Body of pancreas (tissue), 4 donors: ENCODE measurements at places on chromosomes 3 and 15. TPM values are rescaled to one million over a fixed set of nuclear protein-coding genes. Genes with fewer than 3 reads are reported as not detected.

The CPNE4 gene
- not detected for total RNA-seq

The CATSPER2 gene
- total RNA-seq = 16.2 TPM

The SERPINI2 gene
- 221 TPM for total RNA-seq

The TMEM158 gene
- total RNA-seq = 6.9 TPM

The LTK gene
- total RNA-seq = not detected

DNA sequence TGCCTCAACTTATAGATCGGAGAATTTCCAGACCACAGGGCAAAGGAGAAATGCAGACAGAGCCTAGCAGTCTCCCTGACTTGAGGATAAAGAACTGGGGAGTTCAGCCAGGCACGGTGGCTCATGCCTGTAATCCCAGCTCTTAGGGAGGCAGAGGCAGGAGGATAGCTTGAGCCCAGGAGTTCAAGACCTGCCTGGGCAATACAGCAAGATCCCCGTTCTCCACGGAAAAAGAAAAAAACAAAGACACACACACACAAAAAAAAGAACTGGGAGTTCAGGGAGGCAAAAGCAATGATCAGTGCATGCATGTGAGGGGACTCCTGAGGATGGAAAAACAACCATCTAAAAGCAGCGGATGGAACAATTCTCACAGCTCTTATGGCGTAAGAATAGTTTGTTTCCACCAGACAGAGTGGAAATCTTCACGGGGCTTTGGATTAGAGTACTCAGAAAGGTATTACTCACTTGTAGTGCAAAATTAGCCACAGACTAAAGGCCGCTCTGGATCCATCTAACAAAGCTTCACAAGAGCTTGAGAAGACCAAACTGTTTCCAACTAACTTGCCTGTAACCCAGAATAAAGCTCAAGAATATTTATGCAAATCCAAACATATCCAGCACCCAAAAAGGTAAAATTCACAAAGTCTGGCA lies 16.3 kb downstream of the SEC11A start:
- no peaks in the 10 kb centered on the region for H3K36me3 ChIP-seq
- no peak overlapping the region for H3K27ac ChIP-seq
- no peak overlapping the region for H3K4me3 ChIP-seq
- DNase-seq = no peak
- no peaks in the 10 kb centered on the region for H3K27me3 ChIP-seq

DNA sequence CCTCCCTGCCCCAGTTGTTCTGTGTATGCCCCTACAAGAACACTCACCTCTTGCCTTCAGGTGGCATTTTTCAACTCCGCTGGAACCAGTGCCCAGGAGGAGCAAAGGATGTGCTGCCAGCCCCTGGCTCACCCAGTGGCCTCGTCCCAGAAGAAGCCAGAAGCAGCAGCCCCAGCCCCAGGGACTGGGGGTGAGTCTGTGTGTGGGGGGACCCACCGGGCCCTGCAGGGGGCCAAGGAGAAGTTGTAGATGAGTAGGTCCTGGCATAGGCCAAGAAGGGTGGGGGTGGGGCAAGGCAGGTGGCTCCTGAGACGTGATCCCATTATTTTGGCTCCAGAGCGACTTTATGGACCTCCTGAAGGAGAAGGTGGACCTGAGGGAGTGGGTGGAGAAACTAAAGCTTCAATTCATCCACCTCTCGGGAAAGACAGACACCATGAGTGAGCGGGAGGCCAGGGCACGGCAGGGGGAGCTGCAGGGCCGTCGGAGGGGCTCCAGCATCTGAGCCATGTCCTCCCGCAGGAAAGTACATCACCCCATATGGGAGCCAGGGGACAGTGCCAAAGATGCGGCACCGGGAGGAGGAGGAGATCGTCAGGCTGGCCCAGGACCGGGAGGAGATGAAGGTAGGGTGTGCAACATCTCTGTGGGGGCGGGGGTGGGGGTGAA lies 29.3 kb downstream of the NGRN start:
- DNase-seq = peak; percentile 58
- H3K27ac ChIP-seq = peak overlapping the region; percentile 90
- no peaks in the 10 kb centered on the region for H3K36me3 ChIP-seq
- peaks cover 39% of the 10 kb centered on the region for H3K4me1 ChIP-seq

- no peaks in the 10 kb centered on the region for H3K36me3 ChIP-seq
- no peak overlapping the region for H3K27ac ChIP-seq
- no peaks in the 10 kb centered on the region for H3K4me1 ChIP-seq
- H3K4me3 ChIP-seq = no peak overlapping the region
Observed at GRCh38 chr3:34011171-34012101, 213.0 kb downstream of the PDCD6IP start.

DNA sequence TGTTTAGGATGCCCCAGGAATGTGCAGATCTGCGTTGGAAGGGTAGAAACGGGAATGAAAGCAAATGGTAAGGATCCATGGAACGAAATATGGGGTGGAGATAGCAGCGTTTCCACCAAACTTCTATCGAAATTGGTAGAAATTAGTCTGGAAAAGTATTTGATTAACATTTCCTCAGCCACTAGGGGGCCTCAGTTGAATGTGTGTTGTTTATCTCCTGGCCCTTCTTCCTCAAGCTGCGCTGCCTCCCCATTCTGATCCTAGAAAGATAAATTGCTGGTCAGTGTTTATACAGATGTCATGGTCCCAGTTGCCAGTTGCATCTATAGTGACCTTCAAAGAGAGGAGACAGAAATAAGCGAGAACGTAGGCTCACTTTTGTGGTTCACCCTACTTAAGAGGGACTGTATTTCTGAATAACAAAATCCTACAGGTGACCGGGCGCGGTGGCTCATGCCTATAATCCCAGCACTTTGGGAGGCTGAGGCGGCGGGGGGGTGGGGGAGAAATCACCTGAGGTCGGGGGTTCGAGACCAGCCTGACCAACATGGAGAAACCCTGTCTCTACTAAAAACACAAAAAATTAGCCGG lies 457.1 kb downstream of the SQOR start:
- H3K27ac ChIP-seq = no peak overlapping the region
- no peaks in the 10 kb centered on the region for H3K27me3 ChIP-seq
- no peak overlapping the region for H3K4me3 ChIP-seq
- DNase-seq = peak; percentile 54
- H3K4me1 ChIP-seq = peaks cover 8% of the 10 kb centered on the region

DNA sequence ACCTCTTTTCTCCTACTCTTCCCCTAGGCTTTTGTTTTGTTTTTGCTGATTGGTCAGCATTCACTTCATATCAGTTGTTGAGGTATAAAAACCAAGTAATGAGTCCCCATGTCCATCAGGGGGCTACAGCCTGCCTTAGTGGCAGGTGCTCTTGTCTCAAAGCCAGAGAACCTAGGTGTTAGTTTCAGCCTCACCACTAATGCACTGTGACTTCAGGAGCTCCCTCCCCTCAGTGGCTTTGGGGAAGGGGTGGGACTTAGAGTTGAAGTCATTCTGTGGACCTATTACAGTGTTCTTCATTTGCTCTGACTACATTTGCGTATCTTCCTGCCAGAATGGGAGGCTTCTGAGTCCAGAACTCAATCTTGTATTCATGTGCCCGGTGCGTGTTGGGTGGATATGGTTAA lies 41.6 kb downstream of the NR2C2 start:
- peaks cover 10% of the 10 kb centered on the region for H3K4me1 ChIP-seq
- no peak overlapping the region for H3K27ac ChIP-seq
- H3K4me3 ChIP-seq = no peak overlapping the region
- no peaks in the 10 kb centered on the region for H3K36me3 ChIP-seq
- DNase-seq = no peak
